ENCODE measurements at places on chromosomes 11 and 22. TPM values are rescaled to one million over a fixed set of nuclear protein-coding genes. Genes with fewer than 3 reads are reported as not detected.

MRGPRX3 gene
- total RNA-seq, result not detected

RCOR2 gene
- total RNA-seq, result 4.8 TPM

DNA sequence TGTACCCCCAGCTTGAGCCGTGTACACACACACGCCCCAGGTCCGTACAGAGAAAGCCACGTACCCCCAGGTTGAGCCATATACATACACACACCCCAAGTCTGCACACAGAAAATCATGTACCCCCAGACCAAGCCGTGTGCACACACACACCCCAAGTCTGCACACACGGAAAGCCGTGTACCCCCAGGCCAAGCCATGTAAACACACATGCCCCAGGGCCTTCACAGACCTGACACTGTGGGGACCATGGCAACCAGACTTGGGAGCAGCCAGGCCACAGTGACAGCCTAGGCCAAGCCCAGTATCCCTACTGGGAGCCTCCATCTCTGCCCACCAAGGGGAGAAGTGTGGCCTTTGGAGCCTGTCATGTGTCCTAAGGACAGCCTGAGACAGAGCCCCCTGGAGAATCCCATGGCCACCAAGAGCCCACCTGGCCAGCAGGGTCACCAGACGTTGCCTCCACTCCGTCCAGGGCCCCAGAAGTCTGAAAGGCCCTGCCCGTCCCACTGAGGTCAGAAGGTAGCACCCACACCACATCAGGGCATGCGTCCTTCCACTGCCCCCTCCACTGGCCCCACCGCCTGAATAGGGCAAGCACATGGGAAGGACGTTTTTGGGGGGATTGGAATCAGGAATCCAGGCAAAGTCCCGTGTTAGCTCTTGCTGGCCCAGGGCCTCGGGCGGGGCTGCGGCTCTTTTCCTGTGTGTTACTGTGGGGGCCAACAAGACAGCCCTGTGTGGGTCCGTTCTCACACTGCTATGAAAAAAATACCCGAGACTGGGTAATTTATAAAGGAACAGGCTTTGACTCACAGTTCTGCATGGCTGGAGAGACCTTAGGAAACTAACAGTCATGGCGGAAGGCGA, 636.7 kb downstream of the TBC1D22A start:
- DNase-seq, result peak; percentile 47

- DNase-seq, result no peak
Observed at GRCh38 chr11:112509300-112509699, 248.6 kb upstream of the PLET1 start.

SEC14L3 gene
- not detected for total RNA-seq

SAA1 gene
- total RNA-seq, result 161 TPM

DNA sequence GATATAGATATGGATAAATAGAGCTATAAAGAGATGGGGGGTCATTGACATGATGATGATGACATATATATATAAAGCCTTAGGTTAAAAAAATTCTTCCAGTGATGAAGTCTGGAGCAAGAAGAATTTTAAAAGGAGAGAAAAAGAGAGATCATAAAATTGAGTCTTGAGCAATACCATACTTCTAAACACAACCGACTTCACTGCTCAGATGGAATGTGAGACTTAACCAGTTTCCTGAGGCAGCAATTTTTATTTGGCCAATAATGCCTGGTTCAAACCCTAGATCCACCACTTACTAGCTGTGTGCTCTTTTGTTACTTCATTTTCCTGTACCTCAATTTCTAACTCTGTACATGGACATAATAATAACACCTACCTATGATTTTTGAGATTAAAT, 229.5 kb downstream of the TTC28 start:
- DNase-seq, result no peak

CTSC gene
- 176 TPM for total RNA-seq

- DNase-seq, result peak; percentile 82
Observed at GRCh38 chr22:41447435-41448188, 1.0 kb upstream of the TOB2 start.

DNA sequence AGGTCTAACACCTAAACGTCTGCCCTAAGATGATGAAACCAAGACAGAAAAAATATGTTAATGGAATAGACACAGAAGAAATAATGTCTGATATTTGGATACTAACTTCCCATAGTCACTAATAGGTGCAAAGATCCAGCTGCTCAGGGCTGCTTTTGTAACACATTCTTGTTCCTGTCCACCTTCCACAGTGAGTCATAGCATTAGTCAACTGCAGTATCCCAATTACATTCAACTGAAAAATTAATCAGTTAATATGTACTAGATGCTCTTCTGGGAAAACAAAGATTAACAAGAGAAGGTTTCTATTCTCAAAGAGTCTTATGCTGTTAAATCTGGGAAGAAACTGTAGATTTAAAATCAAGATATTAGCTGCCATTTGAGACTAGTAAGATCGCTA, 47.6 kb downstream of the HEPHL1 start:
- DNase-seq, result no peak

- no peak for DNase-seq
Observed at GRCh38 chr22:37647928-37648327, 8.5 kb downstream of the SH3BP1 start.
